ENCODE measurements at places on chromosomes 12 and 14.

DNA sequence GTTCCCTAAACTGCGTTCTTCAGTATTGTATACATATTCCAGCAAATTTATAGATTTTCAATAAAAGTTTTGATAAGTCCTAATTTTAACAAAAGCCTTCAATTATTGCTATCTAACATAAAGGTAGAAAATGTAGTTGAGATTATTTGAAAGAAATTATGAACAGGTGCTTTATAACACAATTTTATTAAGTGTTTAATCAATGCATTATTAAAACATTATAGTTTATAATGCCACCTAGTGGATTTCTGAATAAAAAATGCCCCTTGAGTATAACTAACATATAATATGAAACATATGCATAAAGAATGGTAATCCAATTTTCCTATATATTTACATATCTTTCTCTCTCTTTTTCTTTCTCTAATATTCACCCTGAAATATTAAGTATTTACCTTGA lies 515.3 kb downstream of the SLC6A15 start:
- no peak for DNase-seq

GRCh38 chr14:34211732-34212131 lies 250.3 kb downstream of the SPTSSA start:
- DNase-seq = no peak

DNA sequence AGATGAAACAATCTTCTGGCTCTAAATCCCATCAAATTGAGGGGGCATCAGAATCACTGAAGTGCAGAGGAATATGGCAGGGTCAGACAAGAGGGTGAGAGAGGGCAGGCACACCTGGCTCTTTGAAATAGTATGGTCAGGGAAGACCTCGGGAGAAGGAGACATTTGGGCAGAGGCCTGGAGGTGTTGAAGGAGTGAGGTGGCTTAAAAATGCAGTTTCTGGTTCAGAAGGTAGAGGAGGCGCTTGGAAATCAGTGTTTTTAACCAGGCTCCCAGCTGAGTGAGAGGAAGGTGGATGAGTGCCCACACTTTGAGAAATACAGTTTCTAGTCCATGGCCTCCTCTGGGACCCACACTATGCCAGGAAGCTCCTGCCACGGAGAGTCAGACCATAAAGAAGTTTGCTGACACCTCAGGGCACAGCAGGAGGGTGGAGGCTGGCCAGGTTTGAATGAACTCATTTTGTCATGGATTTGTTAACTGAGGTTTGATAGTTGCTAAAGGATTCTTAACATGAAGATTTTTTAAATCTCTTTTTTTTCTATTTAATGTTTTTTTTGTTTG lies 20.1 kb downstream of the NID2 start:
- DNase-seq = no peak

DNA sequence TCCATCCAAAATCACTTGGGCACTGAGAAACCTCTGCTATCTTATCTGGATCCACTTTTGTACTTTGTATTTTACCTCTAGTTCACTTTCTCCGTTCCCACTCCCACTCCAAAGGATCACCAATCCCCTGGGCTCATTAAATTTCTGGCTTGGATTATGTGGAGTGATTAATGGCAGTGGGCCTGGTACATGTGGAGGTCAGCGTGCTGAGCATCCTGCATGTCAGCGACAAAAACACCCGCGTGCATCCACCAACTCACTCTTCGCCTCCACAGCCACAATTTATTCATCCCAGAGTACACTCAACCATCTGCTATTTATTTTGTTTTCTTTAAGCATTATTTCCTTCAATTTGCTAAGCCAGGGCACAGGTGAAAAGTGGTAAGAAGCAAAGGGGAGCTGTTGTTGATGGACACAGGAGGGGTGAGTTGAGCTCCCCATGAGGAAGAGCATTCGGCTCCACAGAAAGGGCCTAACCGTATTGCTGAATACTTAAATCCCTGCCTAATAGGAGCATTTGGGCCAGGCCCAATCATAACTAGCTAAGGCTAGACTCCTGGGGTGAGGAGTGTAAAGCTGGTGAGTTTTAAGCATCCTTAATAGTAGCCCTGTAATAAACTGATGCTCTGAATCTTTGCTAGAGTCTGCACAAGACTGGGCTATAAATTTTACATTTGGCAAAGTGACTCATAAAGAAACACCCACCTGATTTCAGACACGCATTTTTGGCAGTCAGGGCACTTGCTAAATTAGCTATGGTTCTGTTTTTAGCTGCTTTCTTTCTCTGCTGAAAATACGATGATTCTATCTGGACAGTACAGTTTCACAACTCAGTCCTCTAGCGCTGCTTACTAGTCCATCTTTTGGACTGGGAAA lies 137.8 kb downstream of the SLC25A21 start:
- no peak for DNase-seq

DNA sequence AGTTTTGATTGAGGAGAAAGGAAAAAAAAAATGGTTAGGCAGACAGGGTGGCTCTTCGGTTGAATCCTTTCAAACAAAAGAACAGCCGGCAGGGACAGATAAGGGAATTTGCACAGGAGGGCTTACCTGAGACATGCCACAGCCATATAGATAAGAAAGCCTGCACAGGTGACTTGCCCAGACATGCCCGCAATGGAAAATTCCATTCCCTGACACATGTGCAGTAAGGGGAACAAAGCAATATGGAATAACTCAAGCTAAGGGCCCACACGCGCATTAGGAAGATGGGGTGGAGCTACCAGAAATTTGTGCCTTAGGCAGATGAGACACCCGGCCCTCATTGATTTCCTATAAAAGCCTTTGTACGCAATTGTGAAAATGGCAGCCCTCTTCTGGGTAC lies 86.7 kb downstream of the TMEM260 start:
- DNase-seq = no peak

DNA sequence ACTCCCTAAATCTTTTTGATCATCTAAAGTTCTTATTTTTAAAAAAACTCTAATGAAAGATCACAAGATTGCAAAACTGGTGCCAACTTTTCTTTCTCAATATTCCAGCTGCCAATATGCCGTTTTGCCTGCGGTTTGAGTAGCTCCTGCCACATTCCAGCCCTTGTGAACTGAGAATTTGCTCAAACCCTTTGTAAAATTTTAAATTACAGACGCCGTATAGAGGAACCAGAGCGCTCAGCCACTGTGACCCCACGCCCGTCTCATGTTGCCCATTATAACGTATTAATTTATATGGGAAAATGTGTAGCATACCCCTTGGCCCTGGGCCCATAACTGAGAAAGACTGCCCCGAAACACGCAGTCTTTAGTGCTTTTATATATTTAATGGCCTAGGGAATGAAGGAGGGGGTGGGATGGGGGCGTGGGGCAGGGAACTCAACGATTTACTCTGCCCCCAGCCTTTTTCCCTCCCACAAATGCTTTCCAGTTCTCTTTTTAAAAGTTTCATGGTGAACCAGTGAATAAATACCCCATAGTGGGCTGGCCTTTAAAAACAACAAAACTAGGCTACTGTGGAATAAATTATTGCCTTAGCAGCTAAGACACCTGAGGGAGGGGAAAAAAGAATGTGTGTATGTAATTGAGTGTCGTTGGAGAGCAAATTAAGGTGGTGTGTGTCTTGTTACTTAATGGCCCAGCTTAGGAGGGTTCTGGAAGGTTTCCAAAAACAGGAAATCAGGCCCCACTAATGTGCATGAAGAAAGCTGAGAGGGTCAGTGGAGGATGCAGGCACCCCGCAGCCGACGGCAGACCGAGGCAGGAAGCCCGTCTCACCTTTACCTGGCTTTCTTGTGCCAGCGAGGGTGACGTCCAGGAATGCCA lies 45.7 kb upstream of the RFLNA start:
- DNase-seq = no peak

DNA sequence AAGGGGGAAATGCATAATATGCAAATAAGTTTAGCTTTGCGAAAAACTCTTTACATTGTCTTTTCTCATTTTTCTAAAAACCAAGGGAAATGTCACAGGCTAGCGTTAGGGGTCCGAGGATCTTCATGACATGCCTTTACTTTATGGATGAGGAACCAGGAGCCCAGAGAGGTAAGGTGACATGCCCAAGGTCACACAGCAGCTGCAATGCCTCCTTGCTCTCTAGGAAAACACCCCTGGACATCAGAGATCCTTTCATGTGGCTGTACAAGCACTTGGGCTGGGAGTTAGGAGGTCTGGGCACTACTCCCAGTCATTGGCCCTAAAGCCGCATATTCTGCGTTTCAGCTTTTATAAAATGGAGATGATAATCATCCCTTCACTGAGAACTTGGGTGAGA lies 741 bp downstream of the PROX2 start:
- no peak for DNase-seq

GRCh38 chr12:43210485-43211192 lies 341.4 kb downstream of the ADAMTS20 start:
- DNase-seq = no peak

GRCh38 chr12:992647-993046 lies 1.6 kb downstream of the ERC1 start:
- no peak for DNase-seq

DNA sequence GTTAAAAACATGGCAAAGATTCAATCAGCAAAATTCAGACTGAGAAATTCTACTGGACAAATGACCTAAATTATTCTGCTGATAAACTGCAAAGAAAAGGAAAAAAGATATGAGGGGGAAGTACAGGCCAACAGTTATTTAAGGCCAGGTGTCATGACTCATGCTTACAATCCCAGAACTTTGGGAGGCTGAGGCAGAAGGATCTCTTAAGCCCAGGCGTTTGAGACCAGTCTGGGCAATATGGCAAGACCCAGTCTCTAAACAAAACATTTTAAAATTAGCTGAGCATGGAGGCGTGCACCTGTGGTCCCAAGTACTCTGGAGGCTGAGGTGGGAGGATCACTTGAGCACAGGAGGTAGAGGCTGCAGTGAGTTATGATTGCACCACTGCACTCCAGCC lies 91.8 kb upstream of the USP15 start:
- no peak for DNase-seq
